Endodermal cell (in vitro differentiated cells): ENCODE measurements at places on chromosomes 4 and X. TPM values are rescaled to one million over a fixed set of nuclear protein-coding genes. Genes with fewer than 3 reads are reported as not detected.
A peak's percentile ranks its signal among the peaks of the same experiment; 100 is the strongest.

GRCh38 chrX:23779025-23779424, 3.9 kb upstream of the SAT1 start:
- no peaks in the 10 kb centered on the region for H3K36me3 ChIP-seq
- no peaks in the 10 kb centered on the region for H3K4me1 ChIP-seq
- no peak overlapping the region for H3K27ac ChIP-seq
- DNase-seq: no peak
- H3K27me3 ChIP-seq: no peaks in the 10 kb centered on the region

Gene EPHA5
- total RNA-seq: 0.09 to 0.26 TPM (median 0.21 TPM) in 3 replicates

DNA sequence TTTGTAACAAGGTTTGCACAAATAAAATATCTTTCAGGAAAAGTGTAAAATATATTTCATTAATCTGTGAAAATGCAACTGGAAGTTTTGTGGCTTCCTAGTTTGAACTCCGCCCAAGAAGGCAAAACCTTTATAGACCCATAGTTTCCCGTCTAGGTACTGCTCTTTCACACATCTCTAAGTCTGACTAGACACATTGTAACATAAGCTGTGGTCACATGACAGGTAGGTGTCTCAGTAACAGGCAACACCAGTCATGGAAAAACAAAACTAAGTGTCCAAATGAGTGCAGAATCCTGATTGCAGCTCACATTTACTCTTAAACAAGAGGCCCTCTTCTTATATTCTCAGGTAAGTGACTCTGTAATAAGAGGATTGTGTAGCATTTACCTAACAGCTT, 55.6 kb downstream of the SNCA start:
- no peaks in the 10 kb centered on the region for H3K4me1 ChIP-seq
- H3K27ac ChIP-seq: no peak overlapping the region
- H3K36me3 ChIP-seq: no peaks in the 10 kb centered on the region

DNA sequence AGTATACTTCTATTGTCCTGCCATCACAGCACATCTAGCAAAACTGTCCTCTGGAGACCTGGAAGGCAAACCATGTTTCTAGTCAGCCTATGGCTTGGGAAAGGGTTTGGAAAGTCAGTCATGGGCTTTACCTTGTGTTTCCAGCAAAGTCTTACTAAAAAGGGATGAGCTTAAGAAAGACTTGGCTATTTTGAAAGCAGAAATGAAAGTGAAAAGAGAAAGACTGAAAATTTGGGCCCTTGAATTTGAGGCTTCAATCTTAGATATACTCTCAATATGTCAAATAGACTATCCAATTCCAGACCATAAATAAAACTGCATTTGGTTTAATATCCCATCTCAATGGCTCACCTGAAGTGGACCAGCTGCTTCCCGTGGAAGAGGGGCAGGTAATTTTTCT, 127.9 kb downstream of the ZNF330 start:
- no peak overlapping the region for H3K4me3 ChIP-seq
- no peak overlapping the region for H3K27ac ChIP-seq

Gene MAGEB2
- total RNA-seq: not detected in 2 replicates

DNA sequence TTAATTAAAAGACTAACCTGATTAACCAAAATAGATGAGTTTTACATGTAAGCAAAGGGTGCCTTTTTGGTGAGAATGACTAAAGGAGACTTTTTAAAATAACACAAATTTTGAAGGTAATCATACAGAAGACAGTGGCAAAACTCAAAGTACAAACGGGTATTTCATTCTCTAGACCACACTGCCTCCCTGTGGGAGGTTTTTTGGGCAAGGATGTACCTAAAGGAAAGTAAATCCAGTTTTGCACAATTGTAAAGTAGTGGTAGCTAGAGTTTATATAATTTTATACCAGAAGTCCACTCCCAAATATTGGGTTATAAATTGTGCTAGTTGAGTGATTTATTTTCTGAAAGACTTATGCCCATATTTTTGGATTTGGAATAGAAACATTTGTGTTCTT, 201.0 kb downstream of the PAPSS1 start:
- no peak overlapping the region for H3K27ac ChIP-seq
- no peak overlapping the region for H3K4me3 ChIP-seq
- H3K27me3 ChIP-seq: no peaks in the 10 kb centered on the region
- DNase-seq: peak; percentile 68
